ENCODE measurements at places on chromosomes 7 and 10.

- DNase-seq, result no peak
Observed at GRCh38 chr7:98250789-98251188, 1.2 kb downstream of the TECPR1 start.

DNA sequence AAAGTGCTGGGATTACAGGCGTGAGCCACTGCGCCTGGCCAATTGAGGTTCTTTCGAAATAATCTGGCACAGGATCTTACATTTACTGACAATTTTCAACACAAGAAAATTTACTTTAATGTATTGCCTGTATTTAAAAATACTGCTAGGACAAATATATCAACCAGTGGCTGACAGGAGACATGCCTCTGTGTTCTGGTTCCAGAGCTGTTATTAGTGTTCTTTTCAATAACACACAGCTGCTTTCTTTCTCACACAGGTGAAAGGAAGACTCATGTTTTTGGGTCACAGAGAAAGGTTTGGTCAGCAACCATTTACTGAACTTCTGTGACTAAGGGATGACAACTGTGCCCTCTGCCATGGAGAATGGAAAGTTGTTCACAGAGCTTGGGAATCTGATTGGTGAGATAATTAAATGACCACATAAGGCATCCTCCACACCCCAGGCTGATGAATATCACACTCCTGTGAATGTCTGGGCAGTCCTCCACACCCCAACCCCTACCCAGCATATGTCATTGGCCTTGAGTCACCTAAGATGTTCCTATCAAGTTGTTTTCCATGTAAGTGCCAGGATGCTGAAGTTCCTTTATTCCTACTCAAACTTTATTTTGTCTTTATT, 180.1 kb downstream of the RAPGEF5 start:
- DNase-seq, result no peak

DNA sequence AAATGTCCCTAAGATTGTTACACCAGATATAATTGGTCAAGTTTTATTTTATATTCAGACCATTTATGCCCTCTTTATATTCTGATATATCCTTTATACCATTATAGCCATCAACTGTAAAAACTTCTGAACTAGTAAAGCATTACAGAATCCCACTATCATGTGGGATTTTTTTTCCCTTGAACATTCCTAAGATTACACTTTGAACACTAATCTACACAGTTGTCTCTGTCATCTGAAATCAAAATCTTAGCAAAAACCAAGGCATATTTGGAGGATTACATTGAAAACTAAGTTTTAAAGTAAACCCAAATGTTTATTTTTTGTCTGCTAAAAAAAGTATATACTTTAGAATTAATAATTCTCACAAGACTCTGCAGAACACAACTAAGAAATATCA, 116.2 kb upstream of the GPR22 start:
- DNase-seq, result no peak

DNA sequence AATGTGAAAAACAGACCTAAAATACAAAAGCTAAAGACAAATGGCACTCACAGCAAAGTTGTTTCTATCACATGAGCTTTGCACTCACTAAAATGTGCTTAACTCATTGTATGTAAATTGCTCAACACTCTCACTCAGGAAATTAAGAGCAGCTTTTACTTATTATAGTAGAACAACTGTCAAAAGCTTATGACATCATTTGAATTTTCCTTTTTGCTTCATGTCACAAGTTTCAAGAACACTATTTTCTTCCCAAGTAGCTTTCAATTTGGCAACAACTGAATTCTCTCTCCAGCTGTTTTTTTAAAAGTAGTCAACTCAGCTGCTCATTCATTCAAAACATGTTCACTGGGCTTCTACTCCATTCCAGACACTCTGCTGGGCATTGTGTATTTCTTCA, 46.9 kb downstream of the ATE1 start:
- DNase-seq, result no peak

All from NCI-H2227 treated with DMSO at 0.1 percent for 48 hours (cell line).